Activated CD4-positive, alpha-beta T cell treated with anti-CD3 and anti-CD28 coated beads, Interleukin-2, amount 10 ng/mL, durations not matched to agents 24 days and 14 days (primary cell): ENCODE measurements at places on chromosomes 2 and 18. TPM values are rescaled to one million over a fixed set of nuclear protein-coding genes. Genes with fewer than 3 reads are reported as not detected.

Gene TXNDC2
- not detected in 2 replicates for total RNA-seq

Gene AMER3
- total RNA-seq: not detected in 2 replicates

Gene HES6
- 10.2 and 10.3 TPM in 2 replicates for total RNA-seq

Gene RNF125
- total RNA-seq: 32.6 and 35.0 TPM in 2 replicates

Gene CACNB4
- 0.19 and 0.31 TPM in 2 replicates for total RNA-seq

Gene SNED1
- 1.3 and 1.9 TPM in 2 replicates for total RNA-seq

GRCh38 chr2:70797506-70797905 lies 7.1 kb upstream of the FIGLA start:
- peaks cover 3% of the 10 kb centered on the region for H3K4me1 ChIP-seq
- no peak for DNase-seq
- H3K27ac ChIP-seq: no peak overlapping the region
- H3K4me3 ChIP-seq: no peak overlapping the region

- H3K27me3 ChIP-seq: no peaks in the 10 kb centered on the region
- no peaks in the 10 kb centered on the region for H3K36me3 ChIP-seq
- DNase-seq: no peak
- H3K4me1 ChIP-seq: no peaks in the 10 kb centered on the region
- H3K27ac ChIP-seq: no peak overlapping the region
Measured at GRCh38 chr18:61443081-61443725, 110.0 kb downstream of the CDH20 start.

GRCh38 chr2:233999182-233999581 lies 51.3 kb upstream of the SPP2 start:
- DNase-seq: peak; percentile 53
- H3K36me3 ChIP-seq: no peaks in the 10 kb centered on the region
- no peak overlapping the region for H3K27ac ChIP-seq
- peaks cover 24% of the 10 kb centered on the region for H3K4me1 ChIP-seq
- H3K4me3 ChIP-seq: no peak overlapping the region
- H3K27me3 ChIP-seq: peaks cover 19% of the 10 kb centered on the region

- no peaks in the 10 kb centered on the region for H3K27me3 ChIP-seq
- DNase-seq: no peak
- H3K36me3 ChIP-seq: no peaks in the 10 kb centered on the region
- no peak overlapping the region for H3K4me3 ChIP-seq
- H3K27ac ChIP-seq: no peak overlapping the region
Measured at GRCh38 chr18:27214831-27215230, 29.7 kb upstream of the CHST9 start.

DNA sequence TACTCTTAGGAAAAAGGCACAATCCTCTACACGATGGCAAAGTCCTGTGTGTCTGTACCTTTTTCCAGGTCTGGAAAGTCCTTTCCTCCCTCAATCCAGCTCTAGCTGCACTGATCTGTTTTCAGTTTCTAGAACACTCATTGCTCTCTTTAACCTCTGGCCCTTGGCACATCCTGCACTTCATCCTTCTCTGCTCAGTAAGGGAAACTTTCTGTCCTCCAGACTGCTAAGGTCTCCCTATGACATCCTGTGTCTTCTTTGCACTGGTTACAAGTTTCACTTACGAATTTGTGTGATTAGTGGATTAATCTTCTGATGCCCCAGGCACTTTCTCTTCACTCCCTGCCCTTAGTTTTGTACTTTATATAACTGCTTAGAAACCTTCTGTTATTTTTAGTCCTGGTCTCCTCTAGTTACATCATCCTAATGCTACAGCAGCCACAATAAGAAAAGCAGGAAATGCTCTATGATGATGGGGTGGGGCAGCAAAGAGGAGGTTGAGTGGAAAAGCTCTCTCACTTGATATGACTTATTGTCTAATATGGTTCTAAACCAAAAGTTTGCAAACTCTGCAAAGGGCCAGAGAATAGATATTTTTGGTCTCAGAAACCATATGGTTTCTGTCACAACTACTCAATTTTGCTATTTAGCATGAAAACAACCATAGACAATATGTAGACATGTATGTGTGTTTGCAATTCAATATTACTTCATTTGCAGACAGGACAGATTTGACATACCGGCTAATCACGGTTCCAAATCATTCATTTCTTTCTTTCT lies 568.2 kb downstream of the THSD7B start:
- H3K4me3 ChIP-seq: no peak overlapping the region
- H3K4me1 ChIP-seq: no peaks in the 10 kb centered on the region
- H3K36me3 ChIP-seq: no peaks in the 10 kb centered on the region
- no peak overlapping the region for H3K27ac ChIP-seq

- DNase-seq: no peak
- H3K4me1 ChIP-seq: peaks cover 29% of the 10 kb centered on the region
- peaks cover 13% of the 10 kb centered on the region for H3K36me3 ChIP-seq
- no peaks in the 10 kb centered on the region for H3K27me3 ChIP-seq
Measured at GRCh38 chr2:234355808-234356365, 141.0 kb downstream of the ARL4C start.
